ENCODE measurements at places on chromosomes 16 and 17. TPM values are rescaled to one million over a fixed set of nuclear protein-coding genes. Genes with fewer than 3 reads are reported as not detected.

The NPIPA8 gene
- 18.7 TPM for total RNA-seq

The CD300LB gene
- total RNA-seq = not detected

The GSDMA gene
- not detected for total RNA-seq

The NECAB2 gene
- not detected for total RNA-seq

The TMEM97 gene
- total RNA-seq = 67.1 TPM

The DHX58 gene
- 9.7 TPM for total RNA-seq

The DNASE1L2 gene
- 1.4 TPM for total RNA-seq

The CHST6 gene
- 0.04 TPM for total RNA-seq

The SLC12A3 gene
- not detected for total RNA-seq

The KRTAP4-6 gene
- not detected for total RNA-seq

The KRTAP1-4 gene
- total RNA-seq = not detected

The CHD9NB gene
- 0.79 TPM for total RNA-seq

- no peak for DNase-seq
These were observed 107.9 kb downstream of the WSCD1 start for GRCh38 chr17:6177941-6178694.

DNA sequence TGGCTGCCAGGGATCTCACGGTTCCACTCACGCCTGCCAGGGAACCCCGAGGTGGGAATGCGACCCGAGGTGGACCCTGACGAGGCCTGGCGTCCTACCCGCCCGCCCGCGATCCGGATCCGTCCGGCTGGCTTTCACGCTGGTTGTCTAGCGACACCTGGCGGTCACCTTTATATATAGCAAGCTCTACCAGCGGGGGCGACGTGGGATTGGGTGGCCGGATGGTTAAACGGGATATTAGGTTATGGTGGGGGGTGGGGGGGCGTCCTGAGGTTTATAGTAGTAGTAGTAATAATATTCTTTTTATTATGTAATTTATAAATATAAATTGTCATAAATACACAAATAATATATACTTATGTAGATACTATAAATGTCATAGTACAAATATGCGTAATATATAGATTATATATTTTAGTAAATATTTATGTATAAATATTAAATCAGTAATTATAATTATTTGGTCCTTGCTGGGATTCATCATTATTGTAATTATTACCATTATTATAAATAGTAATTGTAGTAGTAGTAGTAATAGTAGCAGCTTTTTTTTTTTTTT is 136.9 kb downstream of the KCNJ12 start:
- DNase-seq = peak; percentile 69

DNA sequence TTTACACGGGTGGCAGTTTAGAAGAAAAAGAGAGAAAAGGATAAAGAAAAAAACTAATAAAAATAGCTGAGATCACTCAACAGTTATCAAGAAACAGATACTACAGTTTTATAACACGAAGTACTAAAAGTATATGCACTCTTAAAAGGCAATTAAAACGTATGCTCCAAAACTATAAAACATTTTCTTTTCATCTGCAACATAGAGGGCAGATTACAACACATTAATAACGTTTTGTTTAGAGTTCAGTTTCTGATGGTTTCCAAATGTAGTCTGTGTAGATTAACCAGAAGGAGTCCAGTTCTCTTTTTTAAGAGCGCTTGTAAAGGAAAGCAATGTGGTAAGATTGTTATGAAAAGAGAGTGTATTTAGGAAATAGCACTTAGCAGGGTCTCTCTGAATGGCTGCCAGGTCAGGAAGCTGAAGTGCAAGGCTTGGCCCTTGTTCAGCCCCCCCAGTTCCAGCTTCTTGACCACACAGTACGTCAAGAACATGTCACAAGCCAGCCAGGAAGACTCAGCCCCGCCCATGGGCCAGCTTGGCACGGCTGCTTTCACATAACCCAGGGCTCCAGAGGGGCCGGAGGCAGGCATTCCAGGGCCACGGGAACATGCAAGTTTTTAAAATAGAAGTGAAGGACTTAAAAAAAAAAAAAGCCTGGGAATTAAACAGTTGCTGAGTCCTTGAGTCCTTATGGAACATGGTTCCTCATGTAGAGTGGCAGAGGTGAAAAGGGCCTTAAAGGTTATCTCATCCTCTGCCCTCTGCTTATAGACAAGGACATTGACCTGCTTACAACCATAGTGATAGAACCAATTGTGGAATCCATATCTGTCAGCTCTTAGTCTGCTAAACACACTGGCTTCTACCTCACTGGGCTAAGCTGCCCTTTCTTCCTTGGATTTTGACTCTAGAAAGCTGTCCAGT is 147.4 kb upstream of the TBX2 start:
- DNase-seq = no peak

- DNase-seq = no peak
These were observed 4.6 kb downstream of the RAI1 start for GRCh38 chr17:17685775-17686291.

- DNase-seq = no peak
These were observed 16.3 kb downstream of the LIG3 start for GRCh38 chr17:34996422-34997285.

GRCh38 chr17:77935121-77935571 is 23.4 kb upstream of the TNRC6C start:
- no peak for DNase-seq

- no peak for DNase-seq
These were observed 14.2 kb upstream of the NFATC3 start for GRCh38 chr16:68070806-68071517.

DNA sequence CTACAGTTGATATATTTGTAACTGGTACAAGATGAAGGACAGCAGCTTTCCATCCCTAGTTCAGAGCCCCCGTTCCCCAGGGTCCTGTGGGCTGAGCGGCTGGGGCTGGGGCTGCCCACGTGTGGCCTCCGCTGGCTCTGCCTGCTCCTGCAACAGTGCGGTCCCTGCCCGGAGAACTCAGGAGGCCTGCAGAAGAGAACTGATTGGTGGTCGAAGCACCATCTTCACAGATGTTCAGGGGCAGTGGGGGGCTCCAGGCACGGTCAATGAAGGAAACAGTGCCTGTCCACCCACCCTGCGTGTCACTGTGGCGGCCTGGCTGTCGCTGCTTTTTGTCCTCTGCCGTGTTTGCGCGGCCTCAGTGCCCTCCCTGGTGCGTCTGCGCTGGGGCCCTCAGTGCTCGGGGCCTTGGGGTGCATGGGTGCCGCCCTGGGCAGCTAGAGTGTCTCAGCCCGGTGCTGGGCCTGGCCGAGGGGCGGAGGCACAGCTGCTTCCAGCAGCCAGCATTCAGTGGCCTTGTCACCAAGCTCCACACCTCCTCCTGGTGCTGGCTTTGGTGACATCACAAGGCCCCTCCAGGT is 4.2 kb upstream of the NUDT16L1 start:
- no peak for DNase-seq

- peak; percentile 54 for DNase-seq
These were observed 22.1 kb downstream of the TRIM25 start for GRCh38 chr17:56891751-56892150.

DNA sequence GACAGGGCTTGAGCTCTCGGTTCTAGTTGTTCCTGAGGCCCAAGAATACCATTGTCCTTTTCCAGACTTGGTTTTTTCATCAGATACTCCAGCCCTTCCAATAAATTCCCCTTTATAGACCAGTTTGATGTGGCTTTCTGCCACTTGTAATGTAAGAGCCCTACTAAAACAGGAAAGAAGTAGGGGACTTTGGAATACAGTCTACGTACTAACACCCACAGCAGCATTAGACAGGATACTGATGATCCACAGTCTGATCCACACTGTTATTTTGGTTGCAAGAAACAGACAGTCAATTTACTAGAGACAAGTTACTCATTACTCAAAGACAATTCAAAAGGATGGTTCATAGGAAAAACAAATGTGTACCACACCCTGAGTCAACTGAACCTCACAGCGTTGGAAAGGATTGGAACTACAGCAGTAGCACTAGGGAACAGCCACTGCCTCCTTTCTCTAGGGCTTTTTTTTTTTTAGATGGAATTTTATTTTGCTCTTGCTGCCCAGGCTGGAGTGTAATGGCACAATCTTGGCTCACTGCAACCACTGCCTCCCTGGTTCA is 45.9 kb upstream of the MED13 start:
- no peak for DNase-seq

- no peak for DNase-seq
These were observed 13.8 kb downstream of the EMP2 start for GRCh38 chr16:10566613-10567012.

- no peak for DNase-seq
These were observed 69.9 kb downstream of the IRX5 start for GRCh38 chr16:55000595-55000994.

DNA sequence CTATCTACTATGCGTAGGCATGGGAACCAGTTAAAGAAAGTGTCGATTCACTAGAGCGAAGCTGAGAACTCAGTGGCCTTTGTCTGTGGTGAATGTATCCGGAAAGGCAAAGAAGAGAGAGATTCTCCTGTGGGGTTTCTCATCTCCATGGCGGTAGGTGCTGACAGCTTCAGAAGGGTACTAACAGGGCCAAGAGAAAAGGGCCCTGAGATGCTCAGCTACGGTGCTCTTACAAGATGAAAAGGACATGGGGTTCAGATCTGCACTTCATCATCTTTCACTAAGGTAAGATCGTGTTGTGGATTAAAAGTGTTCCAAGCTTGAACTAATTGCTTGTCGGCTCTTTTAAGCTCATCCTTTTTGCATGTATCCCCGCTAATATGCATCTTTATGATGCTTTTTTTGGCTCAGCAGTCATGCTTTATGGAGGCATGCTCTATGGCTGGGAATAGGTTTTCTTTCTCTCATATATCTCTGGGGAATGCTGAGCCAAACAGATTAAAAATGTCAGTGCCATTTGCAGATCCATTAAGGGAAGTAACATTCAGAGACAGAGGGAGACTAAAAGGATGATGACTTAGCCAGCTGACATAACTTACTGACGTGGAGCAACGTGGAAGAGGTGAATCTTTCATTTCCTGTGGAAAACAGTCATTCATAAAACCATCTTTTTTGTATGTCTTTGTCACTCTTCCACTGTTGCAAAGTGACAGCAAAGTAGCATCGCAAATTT is 29.9 kb downstream of the KCNJ16 start:
- no peak for DNase-seq

GRCh38 chr17:72588961-72589360 is 468.1 kb downstream of the SOX9 start:
- no peak for DNase-seq

DNA sequence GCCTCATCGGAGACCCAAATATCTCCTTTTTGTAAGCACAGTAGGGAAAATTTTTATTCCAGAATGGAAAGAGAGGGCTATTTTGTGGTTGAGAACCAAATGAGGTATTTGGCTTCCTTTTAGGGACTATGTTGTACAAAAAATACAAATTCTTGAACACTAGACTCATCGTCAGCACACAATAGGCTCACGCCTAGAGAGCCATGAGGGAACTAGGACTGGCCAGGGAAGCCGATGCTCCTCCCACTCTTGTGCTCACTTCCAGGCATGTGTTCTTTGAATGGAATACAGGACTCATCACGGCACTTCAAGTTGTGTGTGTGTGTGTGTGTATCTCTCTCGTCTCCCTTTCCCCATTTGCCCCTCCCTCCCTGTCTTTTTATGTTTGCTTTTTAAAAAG is 17.8 kb upstream of the BLMH start:
- DNase-seq = no peak

- peak; percentile 77 for DNase-seq
These were observed 41.1 kb upstream of the PLCG2 start for GRCh38 chr16:81737885-81738536.

DNA sequence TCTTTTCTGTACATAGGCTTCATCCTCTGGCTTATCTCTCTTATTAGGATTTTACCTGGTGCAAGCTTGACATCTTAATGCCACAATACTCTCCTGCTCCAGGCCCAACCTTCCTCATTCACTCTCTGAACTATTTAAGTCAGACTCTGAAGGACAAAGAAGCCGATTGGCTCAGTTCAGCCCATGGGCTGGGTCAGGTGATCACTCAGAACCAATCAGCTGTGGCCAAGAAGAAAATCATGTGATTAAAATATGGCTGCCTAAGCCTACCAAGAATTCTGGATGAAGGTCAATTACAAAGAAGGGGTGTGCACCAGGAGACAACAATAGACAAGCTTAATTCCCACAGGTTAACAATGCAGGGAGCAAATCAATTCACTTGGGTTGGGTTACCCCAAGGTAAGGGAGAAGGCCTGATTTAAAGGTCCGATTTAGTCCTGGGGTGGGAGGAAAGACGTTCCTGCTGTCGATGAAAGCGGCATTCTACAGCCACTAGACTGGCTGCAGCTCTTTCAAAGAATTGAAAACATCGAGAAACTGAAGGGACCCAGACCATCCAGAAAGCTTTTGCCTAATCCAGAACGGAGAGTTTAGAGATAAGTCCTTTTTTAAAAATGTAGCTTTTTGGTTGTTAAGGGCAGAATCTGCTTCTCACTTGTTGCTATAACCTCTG is 42.9 kb upstream of the NFAT5 start:
- no peak for DNase-seq

DNA sequence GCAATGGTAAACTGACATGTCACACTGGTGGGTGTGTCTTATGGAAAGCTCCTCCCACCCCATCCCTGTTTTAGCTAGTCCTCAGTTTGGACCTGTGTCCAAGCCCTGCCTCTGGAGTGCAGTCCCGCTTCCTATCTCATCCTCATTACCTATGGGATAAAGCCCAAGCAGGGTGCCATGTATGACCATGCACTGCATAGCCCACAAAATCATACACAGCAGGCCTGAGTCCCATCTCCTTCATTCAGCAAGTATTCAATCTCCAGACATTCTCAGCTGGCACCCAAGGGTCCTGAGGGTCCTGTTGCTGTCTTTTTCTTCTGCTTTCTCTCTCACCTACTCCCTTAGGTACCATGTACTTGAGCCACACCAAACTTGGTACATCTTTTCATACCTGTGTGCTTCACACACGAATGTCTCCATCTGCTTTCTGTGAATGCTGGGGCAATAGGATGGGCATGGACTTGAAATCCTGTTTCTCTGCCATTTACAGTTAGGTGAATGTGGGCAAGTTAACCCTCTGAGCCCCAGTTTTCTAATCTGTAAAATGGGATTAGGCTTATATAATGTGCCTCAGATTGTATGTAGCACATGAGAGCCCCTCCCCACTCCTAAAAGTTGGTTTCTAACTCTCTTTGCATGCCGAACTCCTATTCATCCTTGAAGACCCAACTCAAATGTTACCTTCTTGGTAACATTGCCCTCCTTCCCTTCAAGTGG is 28.5 kb downstream of the TNS4 start:
- DNase-seq = no peak

- peak; percentile 49 for DNase-seq
These were observed at the start of gene RARA for GRCh38 chr17:40309031-40309948. Gene RARA, plus strand, starts transcription at chr17:40309180. Its CDS starts 22,039 bp downstream, at chr17:40331219.

- DNase-seq = no peak
These were observed 463.8 kb upstream of the HSBP1 start for GRCh38 chr16:83343935-83344366.

DNA sequence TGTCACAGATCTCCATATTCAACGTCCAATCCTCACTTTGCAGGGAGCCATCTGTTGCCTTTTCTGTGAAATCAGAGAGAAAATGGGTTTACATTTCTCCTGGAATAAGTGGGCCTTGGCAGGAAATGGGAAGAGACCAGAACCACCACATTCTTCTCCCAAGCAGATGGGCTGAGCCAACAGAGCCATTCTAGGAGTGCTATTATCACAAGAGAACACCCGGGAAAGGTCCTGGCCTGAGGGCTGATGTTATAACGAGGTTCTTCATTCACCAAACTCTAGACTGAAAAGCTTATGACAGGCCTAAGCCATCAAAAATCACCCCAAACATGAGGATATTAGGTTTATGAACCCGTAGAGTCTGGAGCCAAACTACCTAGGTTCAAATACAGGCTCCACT is 64.7 kb downstream of the TOM1L2 start:
- DNase-seq = no peak

- DNase-seq = no peak
These were observed 13.1 kb downstream of the ABCA9 start for GRCh38 chr17:69047368-69048263.

All from CD8-positive, alpha-beta memory T cell (primary cell).